ENCODE measurements at places on chromosomes 13 and 19.

- DNase-seq = no peak
These were observed 6.0 kb downstream of the SIGLEC11 start for GRCh38 chr19:49954933-49955332.

- peak; percentile 13 for DNase-seq
These were observed 111.2 kb downstream of the KCNRG start for GRCh38 chr13:50126263-50126992.

DNA sequence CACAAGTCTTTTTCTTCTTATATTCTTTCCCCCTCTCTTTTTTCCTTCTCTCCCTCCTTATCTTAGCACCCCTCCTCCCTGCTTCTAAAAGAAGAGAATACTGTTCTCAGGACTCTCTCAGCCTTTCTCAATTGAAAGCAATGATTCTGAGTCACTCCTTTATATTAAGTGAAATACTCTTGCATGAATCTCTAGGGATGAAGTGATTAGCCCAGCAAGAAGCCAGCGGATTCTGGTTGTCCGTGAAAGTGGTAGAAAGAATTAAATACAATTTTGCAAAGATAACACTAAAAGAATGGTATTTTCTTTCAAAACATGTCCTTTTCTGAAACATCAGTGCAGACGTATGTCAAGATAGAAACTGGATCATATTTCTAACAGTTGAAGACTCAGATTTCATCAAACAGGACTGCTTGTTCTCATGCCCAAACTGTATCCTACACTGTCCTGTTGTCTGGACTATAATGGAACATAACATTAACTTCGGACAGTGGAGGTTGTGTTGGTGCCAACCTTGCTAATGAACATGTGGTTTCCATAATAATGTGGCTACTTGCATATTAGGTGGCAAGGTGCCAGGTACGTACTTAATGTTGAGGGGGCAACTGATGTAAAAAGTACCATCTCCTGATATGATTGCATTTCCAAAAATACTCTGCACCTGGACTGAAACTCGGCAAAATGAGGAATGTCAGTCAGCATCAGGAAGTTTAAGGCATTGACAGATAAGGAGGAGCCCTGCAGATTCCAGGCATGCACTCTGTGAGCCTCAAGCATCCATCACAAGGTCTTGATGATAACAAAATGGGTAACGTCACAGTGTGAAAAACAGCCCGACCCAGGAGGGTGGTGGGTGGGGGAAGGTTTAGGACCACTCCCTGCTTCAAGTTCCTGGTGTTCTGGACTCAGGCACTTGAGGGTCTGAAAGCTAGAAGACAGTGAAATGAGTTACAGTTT lies 357.2 kb downstream of the DLEU7 start:
- no peak for DNase-seq

DNA sequence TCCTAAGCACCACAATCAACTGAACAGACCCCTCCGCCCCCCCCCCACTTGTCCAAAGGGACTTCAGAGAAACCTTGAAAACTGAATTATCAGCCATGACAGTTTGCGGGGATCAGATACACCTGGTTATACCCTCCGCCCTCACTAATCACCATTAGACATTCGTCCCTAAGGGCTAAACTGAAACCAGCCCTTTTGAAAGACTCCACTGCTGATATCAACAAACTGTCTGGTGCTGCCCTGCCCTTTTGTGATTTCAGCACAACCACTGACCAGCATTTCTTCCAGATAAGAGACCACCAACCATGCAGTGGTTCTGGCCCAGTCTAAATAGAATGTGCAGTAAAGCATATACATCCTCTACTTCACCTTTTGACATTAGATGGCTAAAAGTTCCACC lies 1422.9 kb downstream of the EFNB2 start:
- no peak for DNase-seq

Data from activated CD8-positive, alpha-beta T cell treated with anti-CD3 and anti-CD28 coated beads for 36 hours (primary cell).